Endothelial cell (in vitro differentiated cells): ENCODE measurements at places on chromosomes 7 and 10.

GRCh38 chr7:99379043-99379577, 4.6 kb downstream of the ARPC1B start:
- DNase-seq = no peak

GRCh38 chr10:8534096-8534495, 479.6 kb downstream of the GATA3 start:
- no peak for DNase-seq

DNA sequence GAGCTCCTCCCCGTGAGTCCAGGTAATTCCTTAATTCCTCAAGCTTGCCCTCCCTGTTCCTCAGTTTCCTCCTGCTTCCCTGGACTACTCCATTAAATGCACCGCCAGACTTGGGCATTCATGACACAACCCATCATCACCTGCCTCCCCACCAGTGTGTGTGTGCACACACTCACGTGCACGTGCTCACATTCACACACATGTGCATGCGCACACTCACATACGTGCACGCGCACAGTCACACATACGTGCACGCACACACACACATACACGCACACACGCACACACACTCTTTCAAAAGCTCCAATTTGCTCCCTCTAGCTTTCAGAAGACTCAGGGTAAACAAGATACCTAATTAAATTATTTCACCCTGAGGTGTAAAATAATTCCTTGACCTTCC, 216.7 kb downstream of the FAM107B start:
- DNase-seq = no peak

GRCh38 chr7:71712653-71713180, 580.8 kb downstream of the GALNT17 start:
- DNase-seq = no peak

GRCh38 chr7:36923943-36924436, 199.7 kb upstream of the AOAH start:
- DNase-seq = no peak

GRCh38 chr7:114364151-114364550, 50.5 kb upstream of the FOXP2 start:
- no peak for DNase-seq

GRCh38 chr10:116757246-116757645, 14.9 kb upstream of the HSPA12A start:
- no peak for DNase-seq

GRCh38 chr7:133428326-133428725, 175.4 kb downstream of the EXOC4 start:
- no peak for DNase-seq

DNA sequence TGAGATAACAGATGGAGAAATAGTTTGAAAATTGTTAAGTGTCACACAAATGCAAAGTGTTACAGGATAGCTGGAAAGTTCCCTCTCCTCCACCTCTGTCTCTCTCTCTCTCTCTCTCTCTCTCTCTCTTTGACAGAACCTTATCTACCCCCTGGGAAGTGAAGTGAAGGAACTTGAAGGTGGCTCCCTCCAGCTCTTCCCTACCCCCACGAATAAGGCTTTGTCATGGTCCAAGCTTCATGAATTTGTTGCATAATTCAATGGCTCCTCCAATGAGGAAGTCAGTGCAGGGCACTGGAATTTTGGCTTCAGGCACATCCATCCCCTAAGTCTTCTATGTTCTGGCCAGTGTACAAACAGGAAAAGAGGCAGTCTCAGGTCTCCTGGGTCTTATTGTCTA, 66.4 kb downstream of the CDHR3 start:
- no peak for DNase-seq

DNA sequence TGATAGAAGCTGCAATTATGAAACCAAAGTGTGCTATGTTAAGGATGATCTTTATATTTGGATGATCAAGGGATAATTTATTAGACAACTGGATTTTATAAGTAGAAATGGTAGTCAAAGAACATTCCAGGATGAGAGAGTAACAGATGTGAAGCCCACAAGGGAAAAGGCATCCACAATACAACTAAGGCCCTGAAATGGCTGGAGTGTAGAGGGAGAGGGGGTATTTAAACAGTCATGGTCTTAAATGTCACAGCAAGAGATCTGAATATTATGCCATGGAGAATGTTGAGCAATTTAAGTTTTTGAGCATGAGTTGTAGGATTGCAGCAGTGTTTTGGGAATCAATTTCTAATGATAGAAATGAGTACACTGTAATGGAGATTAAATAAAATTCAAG, 282.3 kb upstream of the DKK1 start:
- no peak for DNase-seq

DNA sequence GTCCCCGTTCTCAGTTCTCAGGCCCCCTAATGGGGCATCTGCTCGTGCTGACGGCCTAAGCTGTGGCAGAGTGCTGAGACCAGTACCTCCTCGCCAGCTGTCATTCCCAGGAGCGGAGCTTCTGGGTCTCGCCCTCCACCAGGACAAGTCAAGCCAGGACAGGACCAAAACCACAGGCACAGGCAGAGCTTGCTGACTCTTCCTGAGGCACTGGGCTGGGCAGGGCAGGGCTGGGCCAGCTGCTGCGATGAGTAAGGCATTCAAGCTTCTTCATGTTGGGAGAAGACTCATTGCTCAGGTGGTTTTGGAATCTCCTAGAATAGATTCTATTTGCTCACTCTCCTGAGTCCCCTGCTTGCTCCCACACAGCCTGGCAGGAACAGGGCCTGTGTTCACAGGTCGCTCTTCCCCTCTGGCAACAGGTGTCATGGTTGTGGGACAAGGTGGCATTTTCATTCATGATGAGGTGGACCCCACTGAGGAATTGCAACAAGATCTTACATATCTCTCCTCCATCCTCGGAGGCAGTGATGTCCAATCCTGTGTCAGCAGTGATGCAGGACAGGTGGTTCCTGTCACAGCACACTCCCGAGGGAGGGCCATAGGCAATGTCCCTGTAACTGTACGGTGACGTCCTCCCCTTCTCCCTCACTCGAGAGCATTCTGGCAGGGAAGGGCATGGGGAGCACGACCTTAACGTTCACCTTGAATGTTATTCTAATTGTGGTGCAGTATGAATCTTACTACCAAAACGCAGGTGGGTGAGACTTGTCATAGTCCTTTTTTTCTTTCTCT, 17.0 kb upstream of the SH3PXD2A start:
- DNase-seq = no peak

- no peak for DNase-seq
These were observed 86.4 kb upstream of the DGKB start for GRCh38 chr7:14988941-14989340.

GRCh38 chr10:26412932-26413331, 25.2 kb upstream of the APBB1IP start:
- DNase-seq = no peak

DNA sequence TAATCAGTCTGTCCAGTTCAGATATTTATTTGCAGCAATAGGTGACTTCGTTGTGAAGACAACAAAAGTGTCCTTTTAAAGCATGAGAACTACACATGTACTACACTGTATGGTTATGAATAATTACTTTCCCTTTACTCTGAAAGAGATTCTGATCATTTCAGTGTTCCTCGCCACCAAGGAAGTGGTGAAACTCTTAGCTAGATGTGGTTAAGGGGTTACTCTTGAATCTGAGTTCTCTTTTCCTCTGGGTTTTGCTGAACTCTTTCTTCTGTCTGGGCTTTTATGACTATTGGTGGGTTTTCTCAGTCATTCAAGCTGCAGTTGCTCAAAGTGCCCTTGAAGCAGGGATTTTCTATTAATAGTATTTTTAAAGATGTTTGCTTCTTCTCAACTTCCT, 127.9 kb upstream of the SEM1 start:
- no peak for DNase-seq

GRCh38 chr10:78254013-78254412, 220.3 kb downstream of the RPS24 start:
- DNase-seq = no peak

DNA sequence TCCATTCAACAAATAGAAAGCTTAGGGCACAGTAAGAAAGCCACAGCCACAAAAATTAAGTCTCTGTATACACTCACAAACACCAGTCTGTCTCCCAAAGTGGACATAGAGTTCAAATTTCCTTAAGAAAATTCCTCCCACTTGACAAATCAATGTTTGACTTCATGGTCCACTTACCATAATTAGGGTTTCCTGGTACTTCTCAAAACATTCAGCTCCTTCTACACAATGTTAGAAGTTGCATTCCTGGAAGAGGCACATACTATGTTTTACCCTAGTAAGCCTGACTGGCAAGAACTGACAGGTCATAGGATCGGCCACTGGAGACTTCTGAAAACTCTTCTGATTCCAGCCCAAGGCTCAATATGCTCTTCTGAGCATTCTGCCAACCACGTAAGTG, 70.5 kb downstream of the CPXM2 start:
- no peak for DNase-seq

DNA sequence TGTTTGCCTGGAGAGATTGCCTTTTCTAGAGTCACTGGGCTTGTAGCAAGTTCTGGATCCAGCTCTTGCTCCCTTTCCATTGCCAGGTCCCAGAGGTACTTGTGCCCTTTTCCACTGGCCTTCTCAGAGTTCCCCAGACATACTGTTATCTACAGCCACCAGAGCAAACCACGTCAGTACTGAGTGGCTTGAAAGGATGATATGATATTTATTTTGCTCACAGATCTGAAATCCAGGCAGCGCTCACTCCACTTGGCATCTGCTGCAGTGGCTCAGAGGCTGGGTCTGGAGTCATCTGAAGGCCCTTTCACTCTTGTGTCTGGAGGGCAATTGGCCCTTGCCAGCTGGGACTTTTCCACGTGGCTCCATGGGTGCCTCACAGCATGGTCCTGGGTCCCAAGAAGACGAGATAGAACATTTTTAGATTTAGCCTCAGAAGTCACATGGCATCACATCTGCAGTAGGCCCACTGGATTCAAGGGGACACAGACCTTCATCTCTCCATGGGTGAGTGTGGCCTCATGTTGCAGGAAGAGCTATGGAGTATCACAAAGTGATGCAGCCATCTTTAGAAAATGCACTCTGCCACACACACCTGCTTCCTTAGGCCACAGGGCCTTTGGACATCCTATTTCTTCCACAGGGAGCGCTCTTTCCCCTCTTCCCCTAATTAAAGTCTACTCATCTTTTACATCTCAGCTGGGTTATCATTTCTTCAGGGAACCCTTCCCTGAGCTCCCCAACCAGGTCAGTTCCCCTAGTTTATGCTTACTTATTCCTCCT, 22.9 kb upstream of the TCF7L2 start:
- no peak for DNase-seq

DNA sequence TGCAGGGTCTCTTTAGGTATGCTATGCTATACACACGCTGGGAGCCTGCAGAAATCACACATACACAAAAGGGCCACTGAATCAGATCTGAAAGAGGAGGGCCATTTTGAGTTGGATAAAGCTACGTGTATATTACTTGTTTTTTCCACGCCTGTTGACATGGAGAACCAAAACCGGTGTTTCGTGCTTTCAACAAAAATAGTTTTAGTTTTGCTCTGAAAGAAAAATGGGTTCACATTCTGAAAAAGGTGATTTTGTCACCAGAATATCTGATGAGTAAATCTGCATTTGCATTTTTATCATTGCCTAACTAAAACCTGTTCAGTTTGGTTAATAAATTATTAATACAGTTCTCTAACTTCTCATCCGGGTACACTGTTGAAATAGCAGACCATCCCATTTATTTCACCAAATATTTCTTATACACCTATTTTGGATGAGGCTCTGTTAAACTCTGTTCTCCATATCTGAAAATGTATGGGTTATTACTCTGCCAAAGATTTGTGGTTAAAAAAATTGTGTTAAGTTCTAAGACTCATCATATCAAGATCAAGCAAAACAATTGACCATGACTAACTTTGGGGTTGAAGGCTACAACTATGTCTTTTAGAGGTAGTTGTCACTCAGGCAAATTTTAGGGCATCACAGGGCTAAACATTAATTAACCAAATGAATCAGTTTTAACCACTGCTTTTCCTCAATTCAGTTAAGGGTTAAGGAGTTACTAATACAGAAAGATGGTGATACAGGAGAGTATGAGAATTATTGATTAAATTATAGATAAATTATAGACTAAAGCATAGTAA, 101.2 kb upstream of the RPA3 start:
- no peak for DNase-seq

- DNase-seq = no peak
These were observed 30.5 kb downstream of the GRK5 start for GRCh38 chr10:119237722-119238436.

DNA sequence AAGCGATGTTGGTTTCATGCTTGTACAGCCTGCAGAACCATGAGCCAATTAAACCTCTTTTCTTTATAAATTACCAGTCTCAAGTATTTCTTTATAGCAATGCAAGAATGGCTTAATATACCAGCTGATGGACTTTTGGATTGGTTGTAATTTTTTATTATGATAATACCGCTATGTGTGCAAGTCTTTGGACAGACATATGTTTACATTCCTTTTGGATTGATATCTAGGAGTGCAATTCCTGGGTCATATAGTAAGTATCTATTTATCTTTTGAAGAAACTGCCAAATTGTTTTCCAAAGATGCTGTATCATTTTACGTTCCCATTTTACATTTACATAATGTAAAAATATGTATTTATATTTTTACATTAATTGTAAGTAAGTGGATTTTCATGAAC, 81.2 kb upstream of the PIP4K2A start:
- DNase-seq = no peak

DNA sequence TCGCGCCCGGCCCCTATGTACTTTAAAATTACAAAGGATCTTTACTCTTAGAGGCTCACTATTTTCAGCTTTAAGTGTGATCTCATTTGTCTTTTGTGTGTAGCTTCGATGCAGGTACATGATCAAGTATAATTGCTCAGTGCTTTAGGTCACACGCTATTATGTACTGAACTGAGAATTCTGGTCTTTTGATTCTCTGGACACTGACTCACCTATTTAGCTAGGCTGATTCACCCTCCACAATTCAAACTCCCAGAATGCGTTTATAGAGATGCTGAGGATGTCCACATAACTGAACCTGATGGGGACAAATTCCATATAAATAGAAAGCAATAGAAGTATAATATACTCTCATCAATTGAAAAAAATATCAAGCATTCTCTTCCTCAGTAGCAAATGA, 57.8 kb downstream of the PRKCQ start:
- DNase-seq = no peak

DNA sequence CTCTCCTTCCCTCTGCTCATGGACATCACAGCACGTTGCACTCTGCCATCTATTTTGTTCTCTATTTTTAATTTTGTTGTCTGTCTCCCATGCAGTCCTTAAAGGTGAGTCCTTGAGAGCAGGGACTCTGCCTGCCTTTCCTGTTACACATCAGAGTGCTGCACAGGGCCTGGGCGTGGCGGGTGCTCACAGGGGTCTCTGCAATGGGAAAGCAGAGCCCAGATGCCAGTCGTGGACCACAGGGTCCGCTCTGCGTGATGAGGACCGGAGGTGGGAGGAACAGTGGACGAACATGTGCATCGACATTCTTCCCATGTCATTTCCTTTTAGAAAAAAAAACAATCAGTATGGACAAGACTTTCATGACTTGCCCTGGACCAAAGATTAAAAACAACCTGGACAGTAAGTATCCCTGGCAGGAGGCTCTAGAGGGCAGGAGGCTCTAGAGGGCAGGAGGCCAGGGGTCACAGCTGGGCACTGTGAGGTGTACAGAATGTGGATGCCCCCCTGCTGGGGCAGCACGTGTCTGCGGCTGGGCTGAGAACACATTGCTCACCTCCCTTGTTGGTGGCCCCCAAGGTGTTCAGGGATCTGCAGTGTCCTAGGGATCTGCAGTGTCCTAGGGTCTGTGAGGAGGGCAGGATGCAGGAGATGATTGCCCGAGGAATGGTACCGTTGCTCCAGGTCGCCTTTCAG, 29.6 kb upstream of the ZNF488 start:
- no peak for DNase-seq
